ENCODE measurements at places on chromosomes 3 and 15.
A peak's percentile ranks its signal among the peaks of the same experiment; 100 is the strongest.

DNA sequence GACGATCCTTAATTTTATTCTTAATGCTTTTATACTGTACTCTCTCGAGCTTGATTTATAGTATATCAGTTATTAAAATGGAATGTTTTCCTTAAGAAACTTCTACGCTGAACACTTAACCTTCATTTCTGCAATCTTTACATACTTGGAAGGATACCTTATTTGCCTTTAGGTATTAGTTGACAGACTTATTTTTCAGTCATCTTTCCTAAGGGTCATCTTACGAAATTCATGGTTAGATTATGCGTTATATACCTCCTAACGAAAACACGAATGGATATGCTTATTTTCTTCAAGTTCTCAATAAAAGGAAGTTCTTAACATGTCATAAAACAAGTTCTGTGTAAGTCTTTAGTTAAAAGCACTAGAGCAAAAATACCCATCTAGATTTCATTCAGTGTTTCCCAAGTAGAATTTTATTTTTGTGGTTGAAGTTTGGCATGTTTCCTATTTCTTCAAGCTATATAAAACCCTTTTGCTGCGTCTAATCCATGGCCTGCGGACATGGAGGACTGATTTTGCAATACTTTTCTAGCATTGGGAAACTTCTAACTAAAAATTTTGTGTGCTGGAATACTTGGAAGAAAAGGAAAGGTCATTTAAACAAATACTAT is 231.3 kb downstream of the TP63 start:
- no peak for DNase-seq

GRCh38 chr3:29156086-29156715 is 124.7 kb upstream of the RBMS3 start:
- no peak for DNase-seq

DNA sequence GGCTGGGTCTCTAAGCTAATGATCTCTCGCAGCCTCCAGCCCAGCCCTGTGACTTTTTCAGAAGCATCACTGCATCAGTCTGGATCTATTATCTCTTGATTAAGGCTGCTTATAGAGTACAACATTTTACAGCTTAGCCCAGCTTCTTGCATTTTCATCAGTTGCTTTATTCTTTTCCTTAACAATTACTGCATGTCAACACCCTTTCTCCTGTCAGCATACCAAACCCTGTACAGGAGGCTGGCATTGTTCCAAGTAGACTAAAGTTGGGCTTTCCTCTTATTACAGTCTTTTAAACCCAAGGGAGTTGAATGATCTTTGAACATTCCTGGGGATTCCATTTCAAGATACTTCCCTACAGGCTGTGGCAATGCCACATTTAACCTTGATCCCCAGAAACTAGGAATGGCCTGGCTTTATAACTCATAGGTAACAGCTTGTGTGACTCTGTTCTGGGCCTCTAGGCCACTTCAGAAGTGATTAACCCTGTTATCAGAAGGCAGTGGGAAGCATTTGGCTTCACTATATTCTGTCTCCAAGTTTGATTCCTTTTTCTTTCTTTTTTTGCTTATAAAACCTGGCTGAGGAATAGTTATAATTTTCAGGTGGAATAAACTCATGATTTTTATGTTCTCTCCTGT is 182.9 kb downstream of the KCNMB2 start:
- no peak for DNase-seq

GRCh38 chr3:186754006-186754405 is 29.4 kb upstream of the EIF4A2 start:
- DNase-seq = no peak

DNA sequence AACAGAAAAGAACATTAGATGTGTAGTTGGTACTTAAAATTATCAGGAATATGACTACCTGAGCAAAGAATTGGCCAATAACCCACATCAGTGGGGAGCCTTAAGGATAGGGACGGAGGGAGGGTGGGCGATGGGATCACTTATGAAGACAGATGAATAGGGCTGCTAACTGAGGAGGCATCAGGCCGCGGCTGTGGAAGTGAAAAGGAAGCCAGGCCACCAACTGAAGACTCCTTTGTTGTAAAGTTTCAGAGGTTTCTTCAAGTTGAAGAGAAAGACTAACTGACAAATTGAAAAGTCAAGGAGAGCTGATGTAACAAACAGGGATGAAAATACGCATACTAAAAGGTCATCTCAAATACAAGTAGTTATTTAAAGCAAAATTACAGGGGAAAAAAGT is 135.6 kb upstream of the BHLHE40 start:
- DNase-seq = no peak

GRCh38 chr3:52831500-52832301 is 1.2 kb upstream of the ITIH4 start:
- peak; percentile 66 for DNase-seq

- DNase-seq = no peak
Observed at GRCh38 chr3:43248185-43248583, 38.2 kb upstream of the SNRK start.

DNA sequence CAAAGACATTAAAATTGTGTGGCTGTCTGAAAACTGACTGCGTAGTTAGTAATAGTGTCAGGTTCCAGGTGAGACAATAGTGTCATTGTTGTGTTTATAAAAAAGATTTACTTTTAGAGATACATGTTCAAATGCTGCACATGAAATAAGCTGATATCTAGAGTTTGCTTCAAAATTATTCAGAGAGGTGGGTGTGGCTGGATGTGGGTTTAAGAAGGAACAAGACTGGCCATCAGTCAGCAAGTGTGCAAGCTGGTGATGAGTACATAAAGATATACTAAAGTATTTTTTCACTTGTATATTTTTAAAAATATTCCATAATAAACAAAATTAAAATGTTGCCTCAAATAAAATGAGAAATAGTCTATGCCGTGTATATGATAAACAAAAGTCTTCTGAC is 190.6 kb downstream of the ARRDC4 start:
- DNase-seq = no peak

GRCh38 chr3:192339214-192339613 is 388.1 kb downstream of the FGF12 start:
- DNase-seq = no peak

- DNase-seq = no peak
Observed at GRCh38 chr3:143429628-143430514, 310.3 kb downstream of the CHST2 start.

DNA sequence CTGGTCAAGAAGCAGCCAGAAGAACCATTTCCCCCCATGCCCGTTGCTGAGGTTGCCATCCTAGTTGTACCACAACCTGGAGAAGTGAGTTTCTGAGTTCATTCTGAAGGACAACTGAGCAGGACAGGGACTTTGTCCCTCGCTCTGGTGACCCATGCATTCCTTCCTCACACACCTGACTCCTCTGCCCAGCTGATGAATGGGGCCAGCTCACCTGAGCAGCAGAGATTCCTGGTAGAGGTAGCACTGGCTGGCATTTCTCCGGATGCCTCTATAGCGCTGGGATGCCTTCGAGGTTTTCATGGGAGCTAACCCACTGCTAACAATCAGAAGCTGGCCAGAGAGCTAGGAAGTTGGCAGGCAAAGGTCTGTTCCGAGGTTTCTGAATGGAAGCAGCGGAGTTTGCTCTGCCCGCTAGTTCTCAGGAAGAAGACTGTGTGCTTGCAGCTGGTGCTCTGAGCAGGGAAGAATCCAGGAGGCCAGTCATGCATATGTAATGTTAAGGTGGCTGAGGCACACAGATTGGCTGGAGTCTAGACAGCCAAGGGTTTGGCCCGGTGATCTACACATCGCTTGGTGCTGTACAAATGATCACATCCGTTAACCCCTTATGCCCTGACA is at the start of gene TMC3:
Gene TMC3, minus strand, starts transcription at position 439 of the 621 bp plus-strand sequence. Its CDS starts 136 bp downstream, at position 303.
- DNase-seq = no peak

- DNase-seq = no peak
Observed at GRCh38 chr3:59432665-59433064, 382.8 kb upstream of the CFAP20DC start.

DNA sequence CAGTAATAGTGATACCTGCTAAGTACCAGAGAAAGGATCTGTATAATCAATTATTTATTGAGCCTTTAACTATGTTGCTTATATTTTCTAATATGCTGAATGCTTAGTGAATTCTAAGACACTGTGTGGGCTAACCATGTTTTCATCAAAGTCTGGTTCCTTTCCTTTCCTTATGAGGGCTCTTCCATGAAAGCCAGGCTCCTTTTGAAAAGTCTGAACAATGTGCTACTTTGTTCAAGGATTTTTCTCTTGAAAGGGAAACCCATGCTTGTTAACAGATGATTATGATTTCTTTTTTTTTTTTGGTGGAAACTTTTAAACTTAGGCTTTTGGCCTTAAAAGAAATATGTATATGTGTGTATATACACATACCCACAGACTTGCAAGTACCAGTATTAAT is 17.0 kb downstream of the YEATS2 start:
- no peak for DNase-seq

DNA sequence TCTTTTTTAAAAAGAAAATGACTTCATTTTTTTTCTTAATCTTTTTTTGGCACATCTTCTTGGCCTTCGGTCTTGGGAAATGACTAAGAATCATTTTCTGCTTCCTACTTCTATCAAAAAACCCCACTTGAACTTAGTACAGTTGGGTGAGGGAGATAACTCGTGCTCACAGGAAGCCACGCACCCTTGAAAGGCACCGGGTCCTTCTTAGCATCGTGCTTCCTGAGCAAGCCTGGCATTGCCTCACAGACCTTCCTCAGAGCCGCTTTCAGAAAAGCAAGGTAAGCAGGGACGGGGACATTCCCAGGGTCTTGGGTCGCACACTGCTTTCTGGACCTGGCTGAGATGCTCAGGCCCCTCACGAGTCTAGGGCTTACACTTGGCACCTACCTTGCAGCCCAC is at the start of gene CCR4:
Gene CCR4, plus strand, starts transcription at position 235 of the 402 bp plus-strand sequence. CDS start 1,779 bp downstream, outside the sequence.
- no peak for DNase-seq

GRCh38 chr3:188266562-188267274 is 112.8 kb downstream of the LPP start:
- no peak for DNase-seq

DNA sequence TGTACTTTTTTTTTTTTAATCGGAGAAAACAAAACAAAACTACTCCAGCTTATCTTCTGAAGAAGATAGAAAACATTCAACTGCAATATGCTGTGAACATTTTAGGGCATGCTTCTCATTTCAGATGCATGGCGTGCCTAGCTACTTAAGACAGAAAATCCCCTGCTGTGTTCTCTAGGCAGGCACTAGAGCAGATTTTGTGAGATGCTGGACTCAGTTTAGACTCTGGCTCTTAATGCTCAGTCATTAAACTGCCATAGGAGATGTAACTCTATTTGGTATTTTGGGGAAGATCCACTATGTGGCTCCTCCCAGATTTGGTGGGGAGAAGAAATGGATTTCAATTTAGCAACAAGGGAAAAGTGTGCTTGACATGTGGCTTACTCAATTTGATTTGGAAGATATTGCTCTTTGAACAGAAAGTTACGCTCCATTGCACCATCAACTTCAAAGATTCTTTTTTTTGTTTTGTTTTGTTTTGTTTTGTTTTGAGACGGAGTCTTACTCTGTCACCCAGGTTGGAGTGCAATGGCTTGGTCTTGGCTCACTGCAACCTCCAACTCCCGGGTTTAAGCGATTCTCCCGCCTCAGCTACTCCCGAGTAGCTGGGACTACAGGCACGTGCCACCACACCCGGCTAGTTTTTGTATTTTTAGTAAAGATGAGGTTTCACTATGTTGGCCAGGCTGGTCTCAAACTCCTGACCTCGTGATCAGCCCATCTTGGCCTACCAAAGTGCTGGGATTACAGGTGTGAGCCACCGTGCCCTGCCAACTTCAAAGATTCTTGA is 62.0 kb upstream of the LEKR1 start:
- no peak for DNase-seq

DNA sequence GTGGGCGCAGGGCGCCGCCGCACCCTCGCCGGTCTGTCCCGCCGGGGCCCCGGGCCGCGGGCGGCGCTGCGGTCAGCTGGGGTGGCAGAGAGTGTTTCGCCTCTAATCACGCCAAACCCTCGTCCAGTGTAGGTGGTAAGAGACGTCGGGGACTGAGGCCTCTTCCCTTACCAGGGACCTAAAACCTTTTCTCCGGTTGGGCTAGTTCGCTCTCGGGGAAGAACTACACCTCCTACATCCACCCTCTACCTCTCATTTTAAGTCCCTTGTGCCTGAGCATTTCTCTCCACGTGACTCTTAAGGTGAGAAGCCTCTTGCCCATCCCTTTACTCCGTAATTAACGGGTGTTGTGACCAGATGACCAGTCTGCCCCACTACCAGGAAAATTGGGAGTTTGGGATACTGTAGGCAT is 520 bp downstream of the TMEM42 start:
- DNase-seq = no peak

DNA sequence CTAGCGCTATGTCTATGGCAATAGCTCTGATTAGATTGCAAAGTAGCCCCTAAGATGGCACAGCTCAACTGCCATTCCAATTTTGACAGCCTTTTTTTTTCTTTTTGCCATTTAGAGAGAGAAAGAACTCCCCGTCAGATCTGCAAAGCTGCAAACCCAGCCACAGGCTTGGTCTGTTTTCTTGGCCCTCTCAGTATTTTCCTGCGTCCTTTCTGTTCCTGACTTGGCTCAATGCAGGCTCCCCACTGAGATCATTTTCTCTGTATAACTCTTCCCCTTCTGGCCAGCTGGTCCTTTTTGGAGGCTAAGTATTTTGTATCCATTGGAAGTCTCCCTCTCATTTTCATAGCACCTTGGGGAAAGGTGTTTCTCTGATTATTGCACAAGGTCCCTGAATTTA is 386.7 kb downstream of the UNC13C start:
- no peak for DNase-seq

DNA sequence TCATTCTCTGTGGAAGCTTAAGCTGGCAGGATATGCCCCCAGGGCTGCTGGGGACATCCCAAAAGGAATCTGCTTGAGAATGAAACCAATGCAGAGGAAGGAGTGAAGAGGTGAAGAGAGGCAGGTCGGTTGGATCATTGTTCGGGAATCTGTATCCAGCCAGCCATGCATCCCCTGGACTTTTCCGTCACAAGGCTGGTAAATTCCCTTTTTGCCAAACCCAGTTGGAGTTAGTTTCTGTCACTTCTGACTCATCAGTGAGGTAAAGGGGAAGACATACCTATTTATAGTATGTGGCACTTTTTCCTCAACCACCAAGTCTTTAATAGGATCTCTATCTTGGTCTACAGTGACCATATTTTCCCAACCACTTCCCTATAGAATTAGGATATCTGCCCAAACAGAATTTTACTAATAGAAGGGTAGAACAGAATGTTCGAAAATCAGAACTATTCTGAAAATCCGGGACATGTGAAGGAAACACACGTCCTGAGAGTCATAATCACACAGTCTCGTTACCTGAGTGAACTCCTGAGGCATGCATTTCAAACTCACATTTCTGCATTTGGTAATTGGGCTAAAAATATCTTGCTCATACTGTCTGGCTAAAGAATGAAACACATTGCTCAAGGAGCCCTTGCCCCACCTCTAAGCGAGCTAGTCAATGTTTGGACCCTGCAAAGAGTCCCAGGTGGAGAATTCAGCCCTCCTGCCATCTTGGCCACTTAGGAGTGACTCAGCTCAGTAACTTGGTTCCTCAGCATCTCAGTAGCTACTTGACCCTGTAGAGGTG is 289.7 kb upstream of the ADAMTS9 start:
- no peak for DNase-seq

GRCh38 chr15:49038382-49038781 is 7.9 kb downstream of the SECISBP2L start:
- DNase-seq = no peak

- DNase-seq = no peak
Observed at GRCh38 chr15:25394898-25395297, 43.9 kb downstream of the UBE3A start.

GRCh38 chr15:43868406-43868805 is 41.6 kb downstream of the WDR76 start:
- no peak for DNase-seq

GRCh38 chr15:31019986-31020385 is 28.6 kb upstream of the MTMR10 start:
- no peak for DNase-seq

- DNase-seq = no peak
Observed at GRCh38 chr3:101158374-101158773, 162.0 kb downstream of the IMPG2 start.

GRCh38 chr3:11288021-11288491 is 15.9 kb downstream of the ATG7 start:
- DNase-seq = no peak
